Stimulated activated CD8-positive, alpha-beta memory T cell treated with anti-CD3 and anti-CD28 coated beads, Interleukin-4, amount 100 ng/mL, for 1 hour (primary cell): ENCODE measurements at places on chromosomes 7 and 10.

- no peak for DNase-seq
Measured at GRCh38 chr10:27834476-27834875, 88.9 kb upstream of the MKX start.

GRCh38 chr10:45599021-45599603, 73.5 kb downstream of the ZFAND4 start:
- no peak for DNase-seq

DNA sequence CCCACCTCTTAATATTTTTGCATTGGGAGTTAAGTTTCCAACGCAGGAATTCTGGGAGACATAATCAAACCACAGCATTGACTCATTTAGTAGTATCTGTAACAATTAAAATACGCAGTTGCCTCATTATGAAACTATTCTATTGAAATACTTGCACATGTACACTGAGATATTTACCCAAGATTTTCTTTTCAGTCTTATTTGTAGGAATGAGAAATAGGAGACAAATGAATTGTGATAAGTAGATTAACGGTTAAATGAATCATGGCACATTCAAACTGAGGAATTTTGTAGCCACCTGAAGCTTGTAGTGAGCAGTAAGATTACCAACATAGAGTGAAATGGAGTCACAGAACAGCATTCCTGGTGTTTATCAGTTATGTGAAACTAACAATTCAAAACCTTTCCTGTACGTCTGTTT, 18.1 kb downstream of the RP9 start:
- no peak for DNase-seq

DNA sequence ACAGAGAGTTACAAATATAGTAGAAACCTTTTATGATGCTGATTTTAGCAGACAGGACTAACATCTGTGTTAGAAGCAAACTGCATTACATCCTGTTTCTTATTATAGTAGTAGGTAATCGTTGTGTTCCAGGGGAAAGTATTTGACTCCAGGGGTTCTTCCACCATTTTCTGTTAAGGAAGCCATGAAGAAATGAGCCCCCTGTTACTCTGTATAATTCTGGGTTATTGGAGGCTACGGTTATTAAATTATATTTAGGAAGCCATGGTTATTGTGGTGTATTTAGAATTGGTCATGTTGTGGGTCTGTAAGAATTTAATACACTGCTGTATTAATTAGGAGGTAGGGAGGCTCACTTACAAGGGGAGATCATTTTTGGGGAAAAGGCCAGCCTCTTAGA, 175.8 kb upstream of the AGK start:
- no peak for DNase-seq

GRCh38 chr7:50359995-50360925, 55.7 kb downstream of the IKZF1 start:
- peak; percentile 57 for DNase-seq

- no peak for DNase-seq
Measured at GRCh38 chr7:145909991-145910513, 206.5 kb upstream of the CNTNAP2 start.

DNA sequence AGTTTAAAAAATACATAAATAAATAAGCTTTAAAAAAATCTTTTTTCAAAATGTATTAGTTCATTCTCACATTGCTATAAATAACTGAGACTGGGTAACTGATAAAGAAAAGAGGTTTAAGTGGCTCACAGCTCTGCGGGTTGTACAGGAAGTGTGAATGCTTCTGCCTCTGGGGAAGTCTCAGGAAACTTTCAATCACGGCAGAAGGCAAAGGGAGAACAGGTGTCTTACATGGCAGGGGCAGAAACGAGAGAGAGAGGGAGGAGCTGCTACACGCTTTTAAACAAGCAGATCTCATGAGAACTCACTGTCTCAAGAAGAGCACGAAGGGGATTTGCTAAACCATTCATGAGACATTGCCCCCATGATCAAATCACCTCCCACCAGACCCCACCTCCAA, 114.6 kb downstream of the DNAJC1 start:
- DNase-seq = no peak

DNA sequence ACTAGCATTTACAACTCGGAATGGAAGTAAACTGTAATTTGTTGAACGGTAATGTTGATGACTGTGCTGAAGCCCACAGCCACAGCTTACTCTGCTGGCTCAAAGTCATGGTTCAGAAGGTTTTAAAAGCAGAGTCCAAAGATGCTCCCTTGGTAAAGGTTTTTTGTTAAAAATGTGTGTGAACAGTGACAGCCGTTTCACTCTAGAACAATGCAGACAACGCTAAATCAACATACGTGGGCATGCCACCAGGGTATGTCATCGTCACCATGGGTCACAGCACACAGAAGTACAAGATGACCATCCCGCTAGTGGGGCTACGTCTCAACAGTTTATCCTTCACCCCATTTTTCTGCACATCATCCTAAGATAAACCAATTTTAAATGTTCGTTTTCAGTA, 106.5 kb upstream of the LANCL2 start:
- no peak for DNase-seq

DNA sequence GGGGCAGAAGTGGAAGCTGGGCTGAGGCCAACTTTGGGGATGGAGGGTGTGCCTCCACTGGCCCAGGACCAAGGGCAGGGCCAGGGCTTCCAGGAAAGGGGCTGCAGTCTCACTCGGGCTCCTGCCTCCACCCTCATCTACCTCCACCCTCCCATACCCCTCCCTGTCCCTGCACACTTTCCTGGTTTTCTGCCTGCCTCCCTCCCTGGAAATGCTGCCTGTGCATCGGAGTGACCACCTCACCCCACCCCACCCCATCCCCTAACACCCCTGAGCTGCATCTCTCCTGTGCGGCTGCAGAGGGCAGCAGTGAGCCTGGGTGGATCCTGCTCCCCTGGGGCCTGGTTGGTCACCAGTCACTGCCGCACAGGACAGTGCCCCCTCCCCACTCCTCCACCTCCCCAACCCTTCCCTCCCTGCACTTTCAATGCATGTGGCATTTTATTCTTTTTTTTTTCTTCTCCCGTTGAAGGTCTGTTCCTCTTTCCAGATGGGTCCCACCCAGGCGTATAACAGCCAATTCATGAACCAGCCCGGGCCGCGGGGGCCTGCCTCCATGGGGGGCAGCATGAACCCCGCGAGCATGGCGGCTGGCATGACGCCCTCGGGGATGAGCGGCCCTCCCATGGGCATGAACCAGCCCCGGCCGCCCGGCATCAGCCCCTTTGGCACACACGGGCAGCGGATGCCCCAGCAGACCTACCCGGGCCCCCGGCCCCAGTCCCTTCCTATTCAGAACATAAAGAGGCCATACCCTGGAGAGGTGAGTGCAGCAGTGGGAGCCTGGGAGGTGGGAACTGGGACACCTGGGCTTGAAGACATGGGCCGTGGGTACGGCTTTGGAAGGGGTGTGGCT, 54.1 kb upstream of the PPIF start:
- no peak for DNase-seq

DNA sequence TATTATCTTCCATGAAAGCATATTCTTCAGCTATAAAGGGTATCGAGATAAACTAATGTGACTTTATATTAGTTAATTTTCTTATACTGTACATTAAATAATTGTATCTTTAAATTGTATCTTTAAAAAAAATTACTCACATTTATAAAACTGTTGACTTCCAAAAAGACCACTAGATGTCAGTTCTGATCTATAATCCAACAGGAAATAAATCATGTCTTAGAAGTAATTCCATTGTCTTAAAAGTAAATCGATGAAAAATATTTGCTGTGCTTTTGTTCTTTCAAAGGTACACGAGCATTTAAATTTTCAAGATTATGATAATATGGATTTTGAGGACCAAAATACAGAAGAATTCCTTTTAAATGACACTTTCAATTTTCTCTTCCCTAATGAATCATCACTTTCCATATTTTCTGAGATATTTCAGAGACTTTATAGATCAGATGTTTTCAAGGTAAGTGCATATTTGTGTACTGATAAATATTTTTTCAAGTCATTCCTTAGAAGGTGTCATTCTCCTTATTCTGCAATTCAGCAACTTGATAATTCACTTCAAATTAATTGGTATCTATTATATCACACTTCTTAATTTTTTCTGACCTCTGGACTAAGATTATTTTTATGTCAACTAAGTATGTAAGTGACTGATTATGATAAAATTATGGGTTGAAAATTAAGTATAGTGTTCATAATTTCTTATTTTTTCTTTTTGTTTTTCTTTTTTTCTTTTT, 138.5 kb downstream of the CPED1 start:
- no peak for DNase-seq

DNA sequence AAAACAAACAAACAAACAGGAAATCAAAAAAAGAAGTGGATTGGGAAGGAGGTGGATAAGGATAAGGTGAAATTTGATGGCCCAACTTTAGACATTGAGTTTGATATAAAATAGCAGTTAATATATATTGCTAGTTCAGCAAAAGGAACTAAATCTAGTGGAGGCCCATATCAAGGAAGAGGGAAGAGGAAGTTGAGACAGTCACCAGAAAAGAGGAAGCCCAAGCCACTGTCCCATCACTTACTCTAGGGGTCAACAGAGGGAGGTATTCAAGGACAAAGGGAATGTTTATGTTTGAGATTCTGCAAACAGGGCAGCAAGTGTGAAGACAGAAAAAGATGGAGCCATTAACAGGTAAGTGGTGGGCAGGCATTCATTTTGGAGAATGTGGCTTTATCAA, 3.7 kb downstream of the LAMTOR4 start:
- DNase-seq = no peak

GRCh38 chr7:47787249-47788069, 160.8 kb downstream of the PKD1L1 start:
- DNase-seq = no peak

DNA sequence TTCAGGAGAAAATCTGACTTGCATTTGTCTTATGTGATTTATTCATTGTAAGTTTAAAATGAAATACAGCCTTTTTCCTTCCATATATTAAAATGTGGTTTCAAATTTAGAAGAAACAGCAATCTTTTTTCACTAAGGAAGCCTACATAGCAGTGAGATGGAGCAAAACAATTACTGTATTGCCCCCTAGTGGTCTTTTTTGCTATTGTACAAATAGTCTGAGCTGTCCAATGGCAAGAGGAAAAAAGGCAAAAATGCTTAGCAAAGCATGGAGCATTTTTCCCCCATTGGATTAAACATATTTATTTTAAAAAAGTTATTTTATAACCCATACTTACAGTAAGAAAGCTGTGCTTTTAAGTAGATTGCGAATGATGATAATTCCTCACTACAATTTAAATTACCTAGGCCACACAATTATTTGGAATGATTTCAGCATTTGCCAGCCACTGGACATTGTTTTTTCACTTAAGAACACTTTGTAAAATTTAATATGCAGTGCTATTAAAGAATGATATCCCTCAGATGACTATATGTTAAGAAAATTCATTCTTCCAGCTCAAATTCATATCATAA, 119.5 kb downstream of the CPED1 start:
- DNase-seq = no peak

- DNase-seq = no peak
Measured at GRCh38 chr10:33506391-33506790, 171.9 kb upstream of the NRP1 start.

GRCh38 chr7:100017300-100017699, 1.9 kb downstream of the ZKSCAN1 start:
- DNase-seq = no peak

DNA sequence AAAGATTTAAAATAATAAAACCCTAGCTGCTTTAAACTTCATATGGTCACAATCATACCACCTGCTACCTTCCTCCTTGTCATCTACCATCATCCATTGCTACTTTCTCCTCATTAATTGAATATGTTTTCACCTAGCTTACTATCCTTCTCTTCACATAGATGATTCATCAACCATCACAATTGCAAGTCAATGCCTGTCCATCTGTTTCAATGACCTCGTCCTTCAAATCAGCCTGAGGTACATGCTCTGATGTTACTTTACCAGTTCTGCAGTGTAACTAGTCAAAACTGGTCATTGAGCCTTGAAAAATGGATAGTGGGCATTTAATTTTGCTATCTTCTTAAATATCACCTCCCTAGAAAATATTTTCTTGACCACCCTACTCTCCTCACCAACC, 164.7 kb downstream of the SEMA3E start:
- no peak for DNase-seq

DNA sequence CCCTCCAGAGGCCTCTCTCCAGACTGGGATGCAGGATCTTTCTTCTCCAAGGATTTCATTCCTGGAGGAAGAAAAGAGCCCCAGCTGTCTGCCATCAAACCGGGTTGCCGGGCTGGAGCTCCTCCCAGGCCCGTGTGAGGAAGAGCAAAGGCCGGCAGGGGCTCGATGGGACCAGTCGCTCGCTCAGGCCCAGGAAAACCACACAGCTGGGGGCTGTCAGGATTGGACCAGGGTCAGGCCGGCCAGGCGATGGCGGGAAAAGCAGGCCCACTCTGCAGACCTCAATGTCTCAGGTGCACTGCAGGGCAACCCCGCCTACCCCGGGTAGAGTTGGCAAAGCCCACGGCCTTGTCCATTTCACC, 98.1 kb upstream of the DNAAF5 start:
- DNase-seq = no peak

- DNase-seq = no peak
Measured at GRCh38 chr7:98294798-98295382, 13.4 kb downstream of the BRI3 start.

- no peak for DNase-seq
Measured at GRCh38 chr7:63046612-63047011, 952.0 kb upstream of the ZNF722 start.

DNA sequence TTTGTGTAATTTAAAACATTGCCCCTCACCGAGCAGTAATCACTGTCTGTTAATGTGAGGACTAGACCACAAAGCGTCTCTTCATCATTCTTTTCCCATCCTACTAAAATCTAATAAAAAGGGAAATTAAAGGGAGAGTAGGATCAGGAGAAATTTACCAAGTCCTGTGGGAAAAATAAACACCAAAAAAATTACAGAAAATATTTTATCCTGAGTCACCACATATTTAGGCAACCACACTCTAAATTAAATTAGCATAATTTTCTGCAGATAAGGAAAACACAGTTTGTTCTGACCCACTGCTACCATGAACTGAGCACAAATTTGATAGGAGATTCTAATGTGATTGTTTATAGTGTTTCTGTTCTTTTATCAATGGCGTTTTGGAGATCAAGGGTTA, 49.3 kb downstream of the CCDC6 start:
- no peak for DNase-seq

DNA sequence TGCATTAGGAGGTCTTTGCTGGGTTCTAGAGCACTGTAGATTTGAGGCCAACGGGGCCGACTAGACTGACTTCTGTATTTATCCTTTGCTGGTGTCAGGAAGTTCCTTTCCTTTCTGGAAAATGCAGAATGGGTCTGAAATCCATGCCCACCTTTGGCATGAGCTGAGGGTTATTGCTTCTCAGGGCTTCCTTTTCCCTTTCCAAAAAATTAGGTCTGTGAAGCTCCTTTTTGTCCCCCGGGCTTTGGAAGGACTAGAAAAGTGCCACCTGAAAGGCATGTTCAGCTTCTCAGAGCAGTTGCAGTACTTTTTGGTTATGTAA, 675 bp downstream of the IL6 start:
- no peak for DNase-seq

DNA sequence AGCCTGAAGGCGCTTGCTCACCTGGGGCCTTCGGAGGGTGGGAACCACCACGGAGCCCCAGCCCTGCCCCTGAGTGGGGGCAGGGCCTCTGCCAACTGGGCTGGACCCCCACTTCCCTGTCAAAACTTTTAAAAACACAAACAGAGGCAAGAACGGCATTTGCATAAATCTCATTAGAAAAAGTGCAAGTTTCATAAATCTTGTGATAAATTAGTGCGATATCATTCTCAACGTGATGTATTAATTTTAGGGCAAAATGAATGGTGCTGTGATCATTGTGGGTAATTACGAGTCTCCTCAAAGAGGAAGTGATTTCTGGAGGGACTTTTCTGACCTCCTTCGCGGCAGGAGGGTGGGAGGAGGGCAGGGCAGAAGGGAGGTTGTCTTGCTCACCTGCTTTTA, 98.3 kb downstream of the CDH23 start:
- DNase-seq = no peak
